A549 treated with DMSO at 1 μM for 4 hours (cell line): ENCODE measurements at places on chromosomes 5 and 9. TPM values are rescaled to one million over a fixed set of nuclear protein-coding genes. Genes with fewer than 3 reads are reported as not detected.

DMGDH gene
- total RNA-seq, result not detected in 5 replicates

ZNF782 gene
- 1.1 to 2.6 TPM (median 1.7 TPM) in 5 replicates for total RNA-seq

OTP gene
- total RNA-seq, result 0.06 to 0.08 TPM (median 0.08 TPM) in 5 replicates

ABLIM3 gene
- 5.7 to 8.2 TPM (median 6.7 TPM) in 5 replicates for total RNA-seq

LRRC70 gene
- total RNA-seq, result 0.08 to 0.41 TPM (median 0.14 TPM) in 3 of 5 replicates, not detected in the others

CCDC171 gene
- total RNA-seq, result 0.31 to 0.49 TPM (median 0.40 TPM) in 5 replicates

PCAT7 gene
- total RNA-seq, result 0.66 to 1.2 TPM (median 0.92 TPM) in 5 replicates

CENPK gene
- 24.5 to 36.9 TPM (median 33.5 TPM) in 5 replicates for total RNA-seq

NFIL3 gene
- 12.3 to 14.3 TPM (median 13.7 TPM) in 5 replicates for total RNA-seq

TRIM36 gene
- 1.5 to 2.4 TPM (median 2.0 TPM) in 5 replicates for total RNA-seq

NR5A1 gene
- total RNA-seq, result 0.05 to 0.10 TPM (median 0.07 TPM) in 5 replicates

COL23A1 gene
- not detected in 5 replicates for total RNA-seq

SLC27A6 gene
- total RNA-seq, result 0.03 TPM in 1 of 5 replicates, not detected in the others

IFNA2 gene
- not detected in 5 replicates for total RNA-seq

UBE2QL1 gene
- 0.04 to 0.15 TPM (median 0.10 TPM) in 5 replicates for total RNA-seq

ANKHD1 gene
- 50.2 to 59.9 TPM (median 54.6 TPM) in 5 replicates for total RNA-seq

GFI1B gene
- 0.06 to 0.15 TPM (median 0.06 TPM) in 3 of 5 replicates, not detected in the others for total RNA-seq

IL13 gene
- 0.06 to 0.11 TPM in 2 of 5 replicates, not detected in the others for total RNA-seq

PITX1 gene
- total RNA-seq, result 25.1 to 36.5 TPM (median 32.3 TPM) in 5 replicates

C9orf43 gene
- total RNA-seq, result 0.45 to 1.2 TPM (median 0.54 TPM) in 5 replicates

F12 gene
- 13.8 to 24.7 TPM (median 20.7 TPM) in 5 replicates for total RNA-seq

IFNA13 gene
- total RNA-seq, result not detected in 5 replicates

MINAR2 gene
- total RNA-seq, result not detected in 5 replicates

IFNK gene
- total RNA-seq, result not detected in 5 replicates

ARL14EPL gene
- 0.09 to 0.54 TPM (median 0.29 TPM) in 4 of 5 replicates, not detected in the other for total RNA-seq

ABCA1 gene
- total RNA-seq, result 6.3 to 8.7 TPM (median 6.5 TPM) in 5 replicates

PTPN3 gene
- 13.5 to 18.5 TPM (median 16.0 TPM) in 5 replicates for total RNA-seq

TOR2A gene
- total RNA-seq, result 10.2 to 14.7 TPM (median 13.1 TPM) in 5 replicates

ZNF879 gene
- 0.39 to 0.85 TPM (median 0.62 TPM) in 5 replicates for total RNA-seq
